ENCODE measurements at places on chromosomes 2 and 18.

GRCh38 chr2:233030-233429, 30.8 kb downstream of the SH3YL1 start:
- DNase-seq = no peak

DNA sequence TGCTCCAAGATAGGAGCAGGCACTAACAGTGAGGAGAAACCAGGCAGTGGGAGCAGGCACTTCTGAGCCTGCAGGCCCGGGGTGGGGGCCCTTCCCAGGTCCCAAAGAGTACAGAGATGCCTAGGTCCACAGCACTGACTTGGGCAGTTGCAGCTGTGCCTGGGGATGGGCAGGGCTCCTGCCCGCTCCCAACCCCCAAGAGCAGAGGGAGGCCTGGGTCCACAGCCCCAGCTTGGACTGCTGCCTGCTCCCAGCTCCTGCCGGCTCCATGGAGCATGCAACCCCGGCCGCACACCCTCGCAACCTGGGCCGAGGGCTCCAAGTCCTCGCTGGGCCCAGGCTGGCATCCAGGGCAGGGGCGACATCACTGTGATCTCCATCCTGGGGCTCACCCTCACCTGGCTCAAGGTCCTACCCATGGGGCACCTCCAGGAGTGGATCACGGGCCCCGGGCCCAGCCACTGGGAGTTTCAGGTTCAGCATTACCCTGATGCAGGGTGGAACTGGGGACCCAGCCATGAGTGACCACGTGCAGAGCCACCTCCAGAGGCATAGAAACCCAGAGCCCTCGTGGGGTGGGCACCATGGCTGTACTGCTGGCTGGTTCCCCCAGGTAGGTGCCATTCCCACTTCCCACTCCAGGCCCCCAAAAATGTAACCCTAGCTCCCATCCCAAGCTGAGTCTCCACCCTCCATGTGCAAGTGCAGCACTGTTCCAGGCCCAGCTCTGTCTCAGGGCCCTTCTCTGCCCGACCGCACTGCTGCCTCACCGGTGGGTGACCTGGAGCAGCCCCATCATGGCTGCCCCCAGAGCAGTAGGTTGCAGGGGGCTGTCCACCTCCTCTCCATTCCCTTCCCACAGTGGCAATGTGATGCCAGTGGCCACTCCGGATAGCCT, 325.6 kb downstream of the NR4A2 start:
- no peak for DNase-seq

GRCh38 chr2:141492816-141493215, 638.0 kb downstream of the LRP1B start:
- DNase-seq = no peak

GRCh38 chr18:3152294-3152693, 67.5 kb downstream of the MYOM1 start:
- no peak for DNase-seq

- DNase-seq = no peak
Observed at GRCh38 chr18:49656073-49656692, 94.3 kb downstream of the LIPG start.

- peak; percentile 94 for DNase-seq
Observed at GRCh38 chr2:150207979-150208378, 279.5 kb downstream of the RND3 start.

GRCh38 chr2:45311559-45311958, 299.5 kb downstream of the SRBD1 start:
- no peak for DNase-seq

Measured in NCI-H446 treated with DMSO at 0.1 percent for 48 hours (cell line).